ENCODE measurements at places on chromosomes 7 and 10.

GRCh38 chr10:77602913-77603533 lies 34.6 kb downstream of the KCNMA1 start:
- DNase-seq: no peak

GRCh38 chr7:108805808-108806397 lies 236.2 kb downstream of the DNAJB9 start:
- no peak for DNase-seq

GRCh38 chr10:110547139-110547761 lies 20.2 kb upstream of the SMC3 start:
- no peak for DNase-seq

GRCh38 chr7:142385491-142386340 lies 127.9 kb upstream of the PRSS58 start:
- peak; percentile 69 for DNase-seq

- no peak for DNase-seq
These were observed 52.6 kb upstream of the LOXL4 start for GRCh38 chr10:98320486-98321185.

- DNase-seq: peak; percentile 61
These were observed 20.2 kb downstream of the PDCD11 start for GRCh38 chr10:103416436-103417147.

- no peak for DNase-seq
These were observed 174.9 kb downstream of the SEC23IP start for GRCh38 chr10:120067427-120067826.

DNA sequence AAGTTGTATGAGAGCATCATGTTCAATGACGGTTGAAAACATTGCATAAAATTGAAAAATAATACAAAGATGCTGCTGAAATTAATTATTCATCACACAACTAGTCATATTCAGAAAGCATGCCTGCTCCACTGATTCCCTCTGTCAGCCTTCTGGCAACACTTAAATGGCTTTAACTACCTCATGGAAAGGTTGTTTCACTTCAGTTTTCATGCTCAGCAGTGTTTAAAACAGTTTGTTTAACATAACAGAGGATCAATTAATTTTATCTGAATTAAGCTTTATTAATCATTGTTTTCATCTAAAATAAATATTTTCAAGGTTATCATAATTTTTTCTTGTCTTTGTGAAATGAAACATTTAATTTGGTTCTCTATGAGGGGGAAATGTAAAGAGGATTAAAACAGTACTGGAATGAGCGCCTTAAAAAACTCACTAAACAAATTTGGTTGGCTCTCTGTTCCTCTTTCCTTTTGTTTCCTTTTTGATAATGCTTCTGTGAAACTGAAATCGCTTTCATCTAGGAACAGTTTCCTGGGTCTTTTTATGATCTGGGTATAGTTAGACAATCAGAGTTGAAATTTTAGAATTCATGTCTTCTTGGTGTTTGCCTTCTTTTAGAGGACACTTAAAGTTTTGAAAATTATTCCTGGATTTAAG lies 427.4 kb downstream of the SH2D4B start:
- no peak for DNase-seq

DNA sequence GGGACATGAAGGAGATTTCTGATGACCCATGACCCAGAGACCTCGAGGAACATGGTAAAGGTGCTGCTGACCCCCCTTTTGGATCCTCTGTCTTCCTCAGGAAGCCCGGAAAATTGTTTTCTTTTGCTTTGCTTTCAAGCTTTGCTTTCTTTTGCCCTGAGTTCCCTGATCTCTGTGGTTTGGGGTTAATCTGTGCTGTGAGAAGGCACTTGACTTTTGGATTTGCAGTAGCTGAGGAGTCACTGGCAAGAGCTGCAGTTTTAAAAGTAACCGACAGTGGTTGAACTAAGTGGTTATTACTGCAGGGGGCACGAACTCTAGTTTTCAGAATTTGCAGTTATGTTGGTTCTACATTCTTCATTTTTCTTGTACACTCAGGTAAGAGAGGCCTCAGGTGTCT lies 53.0 kb downstream of the PDZD8 start:
- no peak for DNase-seq

GRCh38 chr7:26343320-26343832 lies 51.7 kb downstream of the SNX10 start:
- no peak for DNase-seq

DNA sequence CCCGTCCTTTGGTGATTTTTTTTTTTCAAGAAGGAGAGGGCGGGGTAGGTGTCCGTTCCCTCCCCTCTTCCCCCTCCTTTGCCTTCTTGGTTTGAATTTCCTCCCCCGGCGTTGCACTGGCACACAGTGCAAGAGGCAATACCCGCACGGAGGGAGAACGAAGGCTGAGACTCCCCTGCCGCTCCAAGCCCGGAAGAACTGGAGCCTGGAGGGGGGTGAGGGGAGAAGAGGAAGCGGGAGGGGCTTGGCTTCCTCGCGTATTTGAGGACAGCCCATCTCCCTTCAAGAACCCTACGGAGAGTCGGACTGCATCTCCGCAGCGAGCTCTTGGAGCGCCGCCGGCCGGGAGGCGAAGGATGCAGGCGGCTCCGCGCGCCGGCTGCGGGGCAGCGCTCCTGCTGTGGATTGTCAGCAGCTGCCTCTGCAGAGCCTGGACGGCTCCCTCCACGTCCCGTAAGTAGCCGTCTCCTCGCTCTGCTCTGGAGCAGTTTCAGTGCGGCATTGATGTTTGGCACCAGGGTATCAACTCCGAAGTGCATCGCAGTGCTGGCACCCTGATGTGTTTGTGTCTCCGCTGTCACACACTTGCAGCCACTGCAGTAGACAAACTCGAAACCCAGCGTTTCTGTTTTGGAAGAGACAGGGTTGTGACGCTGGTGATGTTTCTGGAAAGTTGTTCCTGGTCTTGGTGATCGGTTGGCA lies at the start of gene CNTNAP2:
Gene CNTNAP2 (plus strand): TSS at position 281 of the 702 bp plus-strand sequence. CDS start 76 bp downstream, at position 357.
- no peak for DNase-seq

DNA sequence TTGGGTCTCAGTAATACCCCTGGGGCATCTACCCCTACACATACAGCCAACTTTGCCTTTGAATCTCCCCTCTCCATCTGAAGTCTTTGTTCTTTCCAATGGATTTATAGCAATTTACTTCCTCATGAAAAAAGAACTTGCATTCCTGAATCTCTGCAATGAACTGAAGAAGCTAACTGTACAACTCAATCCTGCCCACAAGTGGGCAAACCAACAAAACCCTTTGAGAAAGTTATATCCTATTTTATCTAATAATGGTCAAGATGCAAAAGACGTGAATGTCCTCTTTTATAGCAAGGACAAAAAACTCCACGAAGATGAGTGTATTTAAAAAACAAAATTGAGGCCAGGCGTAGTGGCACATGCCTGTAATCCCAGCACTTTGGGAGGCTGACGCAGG lies 991.3 kb downstream of the LRMDA start:
- DNase-seq: no peak

GRCh38 chr10:87547734-87548311 lies 43.1 kb downstream of the MINPP1 start:
- DNase-seq: no peak

DNA sequence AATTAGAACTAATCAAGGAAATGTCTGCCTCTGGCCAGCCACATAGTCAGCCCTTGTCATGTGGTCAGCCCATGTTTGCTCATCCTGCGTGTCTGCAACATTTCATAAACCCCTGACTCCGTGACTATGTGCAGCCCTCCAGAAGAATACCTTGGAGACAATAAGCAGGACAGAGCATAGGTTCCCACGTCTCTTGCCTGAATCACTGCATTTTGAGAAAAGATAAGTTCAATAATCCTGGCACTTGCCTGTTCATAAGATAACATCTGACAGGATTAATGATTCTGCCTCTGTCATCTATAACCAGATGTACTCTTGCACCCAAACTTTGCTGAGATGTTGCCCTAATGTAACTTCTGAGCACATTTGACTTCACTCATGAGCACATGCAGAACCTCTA lies 78.4 kb downstream of the AKR1D1 start:
- DNase-seq: no peak

All from activated CD4-positive, alpha-beta memory T cell treated with anti-CD3 and anti-CD28 coated beads for 36 hours (primary cell).